ENCODE measurements at places on chromosomes 6 and 20. TPM values are rescaled to one million over a fixed set of nuclear protein-coding genes. Genes with fewer than 3 reads are reported as not detected.

TNFAIP3 gene
- total RNA-seq, result 48.4 TPM

PLCB4 gene
- total RNA-seq, result 35.7 TPM

DAAM2 gene
- 133 TPM for total RNA-seq

BMP6 gene
- total RNA-seq, result 4.8 TPM

ERVFRD-1 gene
- total RNA-seq, result 0.42 TPM

HSD17B8 gene
- 23.1 TPM for total RNA-seq

CCND3 gene
- total RNA-seq, result 325 TPM

UST gene
- total RNA-seq, result 13.5 TPM

SH3BGRL2 gene
- 25.5 TPM for total RNA-seq

TMEM170B gene
- 6.1 TPM for total RNA-seq

HMGCLL1 gene
- 10.8 TPM for total RNA-seq

ECT2L gene
- total RNA-seq, result 0.21 TPM

TULP4 gene
- 91.2 TPM for total RNA-seq

CLVS2 gene
- total RNA-seq, result under 0.01 TPM

KIF13A gene
- 71.9 TPM for total RNA-seq

PROKR2 gene
- total RNA-seq, result not detected

KHDC1L gene
- total RNA-seq, result not detected

MAP7 gene
- total RNA-seq, result 1.5 TPM

PAX1 gene
- not detected for total RNA-seq

BNIP5 gene
- not detected for total RNA-seq

EPPIN gene
- total RNA-seq, result not detected

C6orf163 gene
- total RNA-seq, result 2.7 TPM

SRF gene
- 35.5 TPM for total RNA-seq

SPACA1 gene
- not detected for total RNA-seq

PRRT1 gene
- 0.21 TPM for total RNA-seq

KCNK17 gene
- total RNA-seq, result not detected

PDYN gene
- total RNA-seq, result not detected

RHAG gene
- 1.7 TPM for total RNA-seq

ATP9A gene
- total RNA-seq, result 38.3 TPM

SNRPB2 gene
- total RNA-seq, result 20.5 TPM

OR14J1 gene
- not detected for total RNA-seq

CRISP3 gene
- total RNA-seq, result not detected

MCCD1 gene
- total RNA-seq, result not detected

NMBR gene
- not detected for total RNA-seq

CDSN gene
- total RNA-seq, result not detected

TCP11 gene
- not detected for total RNA-seq

RAD21L1 gene
- total RNA-seq, result not detected

MAP1LC3A gene
- total RNA-seq, result 139 TPM

GGTLC1 gene
- not detected for total RNA-seq

MOCS1 gene
- 103 TPM for total RNA-seq

DEFB113 gene
- total RNA-seq, result not detected

MRPL18 gene
- 78.3 TPM for total RNA-seq
